ENCODE measurements at places on chromosomes 4 and X. TPM values are rescaled to one million over a fixed set of nuclear protein-coding genes. Genes with fewer than 3 reads are reported as not detected.

PAPSS1 gene
- total RNA-seq: 59.9 TPM

GLOD5 gene
- not detected for total RNA-seq

FAM114A1 gene
- total RNA-seq: 270 TPM

KLB gene
- total RNA-seq: not detected

LEF1 gene
- 1.8 TPM for total RNA-seq

EFHC2 gene
- 0.77 TPM for total RNA-seq

P2RY8 gene
- not detected for total RNA-seq

GUCY1B1 gene
- total RNA-seq: 39.3 TPM

TEX13D gene
- total RNA-seq: not detected

GLRB gene
- total RNA-seq: 25.9 TPM

DCLK2 gene
- total RNA-seq: 14.0 TPM

SAGE1 gene
- total RNA-seq: not detected

BEND4 gene
- not detected for total RNA-seq

NWD2 gene
- total RNA-seq: not detected

IL21 gene
- total RNA-seq: not detected

MAGEA12 gene
- total RNA-seq: not detected

RHOXF2 gene
- total RNA-seq: not detected

FGF13 gene
- total RNA-seq: 4.6 TPM

GPC4 gene
- total RNA-seq: 2.8 TPM

PLK4 gene
- 1.3 TPM for total RNA-seq

ATP1B4 gene
- total RNA-seq: not detected

CXorf65 gene
- total RNA-seq: not detected

RBMX2 gene
- 37.2 TPM for total RNA-seq

MAGEA9B gene
- not detected for total RNA-seq

NDST4 gene
- not detected for total RNA-seq

UGT2B17 gene
- total RNA-seq: not detected

CCNA2 gene
- total RNA-seq: 1.3 TPM

ASB9 gene
- not detected for total RNA-seq

SHROOM4 gene
- total RNA-seq: 0.50 TPM

SYTL4 gene
- 4.6 TPM for total RNA-seq

CENPVL3 gene
- total RNA-seq: not detected

DDX53 gene
- total RNA-seq: not detected

DNASE1L1 gene
- total RNA-seq: 13.9 TPM

PFKFB1 gene
- total RNA-seq: not detected

PABPC5 gene
- total RNA-seq: 4.4 TPM

SLC9B1 gene
- 2.0 TPM for total RNA-seq

NUP62CL gene
- total RNA-seq: not detected

SPACA5 gene
- total RNA-seq: not detected

VEGFC gene
- total RNA-seq: 67.2 TPM

EDA2R gene
- total RNA-seq: 21.0 TPM

NPFFR2 gene
- total RNA-seq: not detected

TRPC5OS gene
- not detected for total RNA-seq

GRIA3 gene
- total RNA-seq: 2.3 TPM

DCAF8L2 gene
- not detected for total RNA-seq

MTMR8 gene
- 1.0 TPM for total RNA-seq

INTS12 gene
- 19.0 TPM for total RNA-seq

TMEM156 gene
- 0.26 TPM for total RNA-seq

H2BW2 gene
- not detected for total RNA-seq

SLC25A4 gene
- total RNA-seq: 9.0 TPM

NAP1L3 gene
- total RNA-seq: 1.3 TPM

MAP7D2 gene
- under 0.01 TPM for total RNA-seq

CXCL3 gene
- 2.5 TPM for total RNA-seq

NLGN4X gene
- under 0.01 TPM for total RNA-seq

GPR173 gene
- 2.3 TPM for total RNA-seq

CT45A2 gene
- not detected for total RNA-seq

Data from fibroblast of lung (primary cell).